Non-pigmented ciliary epithelial cell (primary cell): ENCODE measurements at places on chromosomes 7 and 10.

DNA sequence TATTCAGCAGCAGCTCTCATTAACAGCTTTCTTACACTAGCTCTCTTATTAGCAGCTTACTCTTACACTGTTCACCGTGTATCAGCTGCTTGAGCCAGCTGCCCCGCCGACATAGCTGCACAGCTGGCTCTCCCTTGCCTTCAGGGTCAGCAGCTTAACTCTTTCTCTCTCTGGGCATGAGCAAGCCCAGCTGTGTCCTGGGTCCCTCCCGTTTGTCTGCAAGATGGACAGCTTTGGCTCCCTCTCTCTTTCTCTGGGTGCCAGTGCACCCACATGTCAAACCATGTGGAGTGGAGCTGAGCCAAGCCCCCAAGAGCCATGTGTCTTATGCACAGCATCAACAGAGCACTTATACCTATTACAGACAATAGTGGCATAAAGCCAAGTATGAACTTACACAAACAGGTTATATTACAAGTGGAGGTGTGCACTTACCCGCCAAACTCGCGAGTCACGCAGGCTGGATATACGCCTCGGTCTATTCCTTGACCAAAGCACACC lies 35.7 kb upstream of the MTPAP start:
- DNase-seq: no peak

GRCh38 chr7:44228571-44229350 lies 28.0 kb downstream of the YKT6 start:
- DNase-seq: no peak

- DNase-seq: no peak
Measured at GRCh38 chr7:158539711-158540146, 47.9 kb downstream of the PTPRN2 start.

DNA sequence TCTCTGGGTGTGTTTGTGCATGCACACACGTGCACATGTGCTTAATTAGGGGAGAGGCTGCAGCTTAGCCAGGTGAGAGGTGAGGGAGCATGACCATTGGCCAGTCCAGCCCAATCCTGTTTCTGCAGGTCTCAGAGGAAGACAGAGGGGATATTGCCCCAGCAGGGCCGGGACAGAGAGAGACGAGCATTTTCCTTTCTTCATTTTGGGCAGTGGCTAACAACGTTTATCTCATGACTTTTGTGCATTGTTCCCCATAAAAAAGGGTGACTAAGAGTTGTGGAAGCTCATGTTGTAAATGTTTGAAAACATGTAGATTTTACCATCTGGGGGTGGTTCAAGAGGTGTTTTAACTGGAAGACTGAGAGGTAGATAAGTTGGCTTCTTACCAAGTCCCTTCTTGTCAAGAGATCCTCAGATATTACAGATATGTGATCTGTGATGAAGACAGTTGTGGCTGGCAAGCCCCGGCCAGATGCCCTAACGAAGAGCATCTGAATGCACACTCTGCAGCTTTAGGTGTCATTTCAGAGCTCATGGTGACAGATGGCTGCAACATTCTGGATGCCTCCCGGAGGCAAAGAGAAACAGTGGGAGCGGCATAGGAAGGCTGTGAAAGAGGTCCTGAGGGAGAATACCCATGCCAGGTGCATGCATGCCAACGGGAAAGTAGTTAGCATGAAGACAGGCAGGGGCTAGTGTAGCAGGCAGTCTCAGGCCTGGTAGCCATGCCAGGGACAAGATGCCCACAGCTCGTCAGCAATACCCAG lies 16.7 kb upstream of the DMBT1 start:
- DNase-seq: no peak

GRCh38 chr7:3241686-3242258 lies 59.3 kb upstream of the SDK1 start:
- no peak for DNase-seq

GRCh38 chr7:14900051-14900450 lies 2.5 kb downstream of the DGKB start:
- DNase-seq: no peak

- no peak for DNase-seq
Measured at GRCh38 chr7:116661865-116662264, 10.1 kb upstream of the MET start.

DNA sequence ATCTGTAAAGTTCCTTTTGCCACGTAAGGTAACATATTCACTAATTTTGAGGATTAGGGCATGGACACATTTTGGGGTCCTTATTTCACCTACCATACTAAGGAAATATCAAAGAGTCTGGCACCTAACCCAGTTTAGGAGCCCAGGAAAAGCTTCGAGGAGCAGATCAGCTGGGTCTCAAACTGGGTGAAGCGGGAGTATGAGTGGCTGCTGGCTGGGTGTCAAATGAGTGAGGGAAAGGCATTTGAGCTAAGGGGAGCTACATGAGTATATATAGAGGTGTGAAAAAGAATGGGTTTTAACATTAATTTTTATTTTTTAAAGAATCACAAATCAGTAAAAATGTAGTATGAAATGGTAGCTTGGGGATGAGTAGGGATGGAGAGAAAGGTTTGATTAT lies 71.3 kb downstream of the MCU start:
- DNase-seq: no peak
